ENCODE measurements at places on chromosomes 5 and 9.
A peak's percentile ranks its signal among the peaks of the same experiment; 100 is the strongest.

DNA sequence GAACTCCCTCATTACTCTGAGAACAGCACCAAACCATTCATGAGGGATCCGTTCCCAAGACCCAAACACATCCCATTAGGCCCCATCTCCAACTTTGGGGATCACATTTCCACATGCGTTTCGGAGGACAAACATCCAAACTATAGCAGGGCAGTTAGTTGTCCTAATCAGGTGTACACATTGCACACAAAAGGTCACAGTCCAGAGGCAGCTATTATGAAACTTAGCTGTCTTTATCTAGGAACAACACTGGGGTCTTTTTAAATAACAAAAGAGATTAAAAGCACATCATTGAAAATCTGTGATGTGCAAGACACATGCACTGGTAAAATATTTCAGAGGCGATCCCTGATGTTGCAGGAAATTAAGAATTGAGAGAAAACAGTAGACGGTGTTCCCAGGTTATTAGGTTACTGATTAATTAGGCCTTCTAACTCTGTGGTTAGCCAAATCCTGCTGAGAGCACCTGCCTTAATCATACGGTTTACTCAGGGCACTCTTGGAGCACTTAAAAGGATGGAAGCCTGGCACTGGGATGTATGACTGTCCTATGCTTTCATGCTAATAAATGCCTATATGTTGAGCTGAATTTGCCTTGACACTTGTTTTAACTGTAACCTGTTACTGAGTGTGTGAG lies 1574.5 kb upstream of the WWC1 start:
- DNase-seq, result no peak

GRCh38 chr9:109264877-109265587 lies 55.8 kb downstream of the EPB41L4B start:
- DNase-seq, result no peak

GRCh38 chr9:95127249-95128176 lies 190.0 kb downstream of the FANCC start:
- peak; percentile 44 for DNase-seq

GRCh38 chr9:130698514-130698913 lies 4.9 kb downstream of the EXOSC2 start:
- DNase-seq, result no peak

DNA sequence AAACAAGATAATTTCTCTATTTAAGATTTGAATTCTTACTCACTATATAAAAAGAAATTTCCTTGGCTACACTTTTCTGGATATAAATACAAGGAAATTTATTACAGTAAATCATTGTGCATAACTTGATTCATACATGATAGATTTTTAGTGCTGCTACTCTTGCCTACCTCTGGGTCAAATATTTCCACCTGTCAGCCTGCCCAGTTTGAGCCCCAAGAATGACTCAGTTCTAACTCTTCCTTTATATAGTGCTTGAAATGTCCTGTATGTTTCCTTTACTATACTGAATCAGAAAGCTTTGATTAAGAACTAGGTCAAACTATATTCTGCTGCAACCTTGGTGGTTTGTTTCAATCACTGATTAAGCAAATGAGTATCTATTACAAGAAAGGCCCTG lies 147.4 kb upstream of the FTMT start:
- DNase-seq, result no peak

DNA sequence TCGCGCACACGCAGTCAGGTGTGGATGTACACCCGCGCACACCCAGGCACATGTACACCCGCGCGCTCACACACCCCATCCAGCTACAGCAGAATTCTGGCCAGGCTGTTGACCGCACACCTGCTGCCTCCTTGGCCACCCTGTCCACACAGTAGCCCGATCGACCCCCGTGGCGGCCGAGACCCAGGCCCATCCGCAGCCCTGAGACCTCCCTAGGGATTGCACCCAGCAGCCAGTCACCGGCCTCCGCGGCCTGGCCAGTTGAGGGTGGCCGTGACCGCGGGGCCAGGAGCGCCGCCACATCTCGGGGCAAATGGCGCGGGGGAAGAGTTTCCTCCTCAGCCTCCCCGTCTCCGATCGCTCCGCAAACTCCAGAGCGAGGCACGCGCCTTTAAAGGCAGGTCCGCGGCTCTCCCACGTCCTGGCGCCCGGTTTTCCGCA lies 774 bp upstream of the ADAMTS16 start:
- no peak for DNase-seq

GRCh38 chr5:122162100-122162638 lies 32.8 kb downstream of the ZNF474 start:
- no peak for DNase-seq

GRCh38 chr9:27528886-27529315 lies 713 bp downstream of the MOB3B start:
- DNase-seq, result peak; percentile 14

DNA sequence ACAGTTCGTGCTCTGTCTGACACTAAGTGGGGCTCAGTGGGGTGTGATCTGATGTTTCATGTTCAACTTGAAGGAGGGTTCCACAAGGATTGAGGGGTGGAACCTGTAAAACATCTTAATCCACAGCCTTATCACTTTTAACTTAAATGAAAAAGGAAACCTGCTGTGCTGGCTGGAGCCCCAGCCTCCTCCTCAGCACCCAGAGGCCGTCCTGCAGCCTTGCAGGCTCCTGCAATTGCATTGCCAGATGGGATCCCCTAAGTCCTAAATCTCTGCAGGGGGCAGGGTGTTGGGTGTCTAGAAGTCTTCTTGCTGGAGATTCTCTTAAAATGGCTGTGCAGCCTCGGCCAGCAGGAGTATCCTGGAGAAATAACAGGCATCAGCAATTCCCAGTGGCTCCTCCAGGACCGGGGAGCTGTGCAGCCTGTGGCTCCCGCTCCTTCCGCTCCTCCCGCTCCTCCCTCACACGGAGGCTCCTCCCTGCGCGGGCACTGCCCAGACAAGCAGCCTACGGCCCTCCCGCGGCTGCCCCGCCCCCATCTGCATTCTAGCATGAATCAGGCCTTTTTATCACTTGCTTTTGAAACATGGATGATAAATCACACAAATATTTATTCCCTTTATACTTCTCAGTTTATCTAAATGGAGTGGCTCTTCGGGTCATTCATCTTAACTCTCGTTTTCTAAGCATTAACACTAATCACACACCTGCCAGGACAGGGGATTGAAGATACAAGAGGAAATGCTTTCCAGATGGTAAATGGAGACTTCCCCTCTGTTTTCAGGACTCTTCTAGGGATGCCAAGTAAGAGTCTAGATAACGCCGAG lies 131.0 kb downstream of the ADAMTS16 start:
- no peak for DNase-seq

DNA sequence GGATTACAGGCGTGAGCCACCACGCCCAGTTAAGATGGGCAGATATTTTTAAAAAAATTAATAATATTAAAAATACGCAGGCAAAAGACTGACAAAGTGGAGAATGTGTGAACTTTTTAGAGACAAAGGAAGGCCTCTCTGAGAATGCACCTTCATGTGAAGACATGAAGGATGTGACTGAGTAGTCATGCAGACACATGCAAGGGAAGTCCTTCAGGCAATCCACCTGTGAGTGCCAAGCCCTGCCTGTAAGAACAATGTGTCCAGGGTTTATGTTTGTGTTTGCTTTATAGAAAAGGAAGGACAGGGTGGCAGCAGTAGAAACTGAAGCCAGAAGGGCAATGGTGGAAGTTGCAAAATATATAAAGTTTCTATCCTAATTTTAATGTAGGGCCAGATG lies 169.2 kb downstream of the EDIL3 start:
- no peak for DNase-seq

GRCh38 chr5:131147258-131147657 lies 17.8 kb downstream of the HINT1 start:
- no peak for DNase-seq

DNA sequence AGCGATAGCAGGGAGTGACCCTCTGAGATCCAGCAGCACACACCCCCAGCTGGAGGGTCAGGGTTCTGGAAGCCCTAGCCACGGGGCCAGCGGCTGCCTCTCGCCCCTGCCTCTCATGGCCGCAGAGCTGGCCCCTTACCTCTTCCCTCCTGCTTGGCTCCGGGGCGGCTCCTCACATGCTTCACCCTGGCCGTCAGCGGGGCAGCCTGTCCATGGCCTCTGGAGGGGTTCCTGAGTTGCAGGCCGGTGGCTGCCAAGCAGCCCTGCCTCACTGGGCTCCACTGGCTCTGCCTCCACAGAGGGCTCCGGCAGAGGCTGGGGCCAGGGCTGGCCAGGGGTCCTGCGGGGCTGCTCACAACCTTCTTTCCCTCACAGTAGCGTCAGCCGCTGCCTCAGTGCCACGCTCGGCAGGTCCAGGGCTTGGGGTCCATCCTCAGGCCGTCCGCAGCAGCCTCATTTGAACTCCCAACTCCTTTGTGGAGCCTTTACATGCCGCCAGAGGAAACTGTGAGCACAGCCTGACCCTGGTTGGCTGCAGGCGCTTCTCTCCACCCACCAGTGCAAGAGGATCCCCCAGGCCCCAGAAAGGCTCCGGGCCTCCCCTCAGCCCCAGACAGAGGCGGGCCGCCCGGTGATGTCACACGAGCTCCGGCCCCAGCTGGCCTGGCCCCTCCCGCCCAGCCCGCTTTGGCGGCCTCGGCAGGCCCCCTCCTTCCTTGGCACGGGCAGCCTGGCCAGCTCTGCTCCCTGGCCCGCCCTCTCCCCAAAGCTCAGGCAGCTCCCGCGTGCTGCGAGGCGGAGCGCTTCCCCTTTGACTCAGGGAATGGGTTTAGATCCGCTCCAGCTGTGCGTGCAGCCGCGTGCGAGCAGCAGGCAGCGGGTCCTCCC lies at the start of gene ANGPTL2:
TSS of gene ANGPTL2 (minus strand) at position 460 of the 888 bp plus-strand sequence. CDS start 13,904 bp downstream, outside the sequence.
- no peak for DNase-seq

DNA sequence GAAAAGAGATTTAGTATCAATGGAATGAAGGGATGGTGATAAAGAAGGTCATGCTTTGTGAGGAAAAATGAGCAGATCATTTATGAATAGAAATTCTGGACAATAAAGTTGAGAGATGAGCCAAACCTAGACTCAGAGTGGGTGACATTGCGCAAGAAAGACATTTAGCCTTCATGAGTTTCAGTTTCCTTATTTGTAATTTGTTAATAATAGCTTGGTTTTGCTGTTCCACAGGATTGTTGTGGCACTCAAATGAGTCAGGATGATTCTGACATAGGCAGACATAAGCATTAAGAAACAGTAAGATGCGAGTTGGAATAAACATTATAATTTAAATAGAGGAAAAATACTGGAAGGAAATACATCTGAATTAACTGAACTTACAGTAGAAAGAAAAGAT lies 34.8 kb downstream of the ITGA2 start:
- DNase-seq, result no peak

GRCh38 chr5:167489202-167489601 lies 802.2 kb upstream of the WWC1 start:
- DNase-seq, result no peak

DNA sequence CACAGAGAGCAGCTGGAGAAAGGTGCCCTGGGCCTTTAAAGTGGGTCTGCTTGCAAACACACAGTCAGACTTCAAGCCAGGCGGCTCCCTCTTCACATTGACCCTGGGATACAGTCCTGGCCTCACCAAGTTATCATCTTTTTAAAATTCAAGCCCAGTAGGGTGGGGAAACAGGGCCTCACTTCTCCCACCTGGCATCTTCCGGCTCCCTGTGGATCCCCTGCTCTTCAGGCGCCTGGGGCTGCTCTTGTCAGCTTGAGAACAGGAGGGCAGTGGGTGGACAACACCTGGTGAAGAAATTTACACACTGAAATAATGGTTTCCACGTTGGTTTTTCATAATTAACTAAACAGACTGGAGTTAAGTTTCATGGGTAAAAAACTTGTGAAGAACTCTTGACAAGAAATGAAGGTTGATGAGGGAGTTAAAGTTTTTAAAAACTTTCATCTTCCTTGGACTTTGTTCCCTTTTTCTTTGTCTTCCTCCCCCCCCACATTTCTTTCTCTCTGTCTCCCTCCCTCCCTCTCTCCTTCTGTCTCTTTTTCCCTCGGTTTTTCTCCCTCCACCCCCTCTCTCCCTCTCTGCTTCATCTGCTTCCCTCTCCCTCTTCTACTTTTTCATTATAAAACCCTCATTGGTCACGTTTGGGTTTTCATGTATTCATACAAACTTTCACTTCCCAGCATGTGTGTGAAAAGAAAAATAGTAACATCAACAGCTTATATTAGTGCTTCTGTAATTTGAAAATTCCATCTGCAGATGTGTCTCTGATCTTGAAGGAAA lies 219.6 kb downstream of the DMRT2 start:
- DNase-seq, result no peak

DNA sequence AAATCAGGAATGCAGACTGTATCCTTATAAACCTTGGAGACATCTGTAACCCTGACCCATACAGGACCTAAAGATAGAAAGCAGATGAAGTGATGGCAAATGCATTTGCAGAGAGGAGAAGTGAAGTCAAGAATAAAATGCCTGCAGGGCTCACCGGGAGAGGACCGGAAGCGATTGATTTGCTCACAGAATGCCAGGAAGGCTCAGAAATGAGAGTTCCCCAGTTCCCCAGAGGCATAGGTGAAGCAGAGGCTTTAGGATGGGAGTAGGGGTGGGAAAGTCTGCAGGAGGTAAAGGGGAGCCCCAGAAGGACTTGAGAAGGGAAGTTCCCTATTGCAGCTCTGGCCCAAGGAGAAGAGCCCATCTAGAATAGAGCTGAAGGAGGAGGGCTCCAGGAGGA lies 63.9 kb upstream of the TNFAIP8 start:
- DNase-seq, result no peak

DNA sequence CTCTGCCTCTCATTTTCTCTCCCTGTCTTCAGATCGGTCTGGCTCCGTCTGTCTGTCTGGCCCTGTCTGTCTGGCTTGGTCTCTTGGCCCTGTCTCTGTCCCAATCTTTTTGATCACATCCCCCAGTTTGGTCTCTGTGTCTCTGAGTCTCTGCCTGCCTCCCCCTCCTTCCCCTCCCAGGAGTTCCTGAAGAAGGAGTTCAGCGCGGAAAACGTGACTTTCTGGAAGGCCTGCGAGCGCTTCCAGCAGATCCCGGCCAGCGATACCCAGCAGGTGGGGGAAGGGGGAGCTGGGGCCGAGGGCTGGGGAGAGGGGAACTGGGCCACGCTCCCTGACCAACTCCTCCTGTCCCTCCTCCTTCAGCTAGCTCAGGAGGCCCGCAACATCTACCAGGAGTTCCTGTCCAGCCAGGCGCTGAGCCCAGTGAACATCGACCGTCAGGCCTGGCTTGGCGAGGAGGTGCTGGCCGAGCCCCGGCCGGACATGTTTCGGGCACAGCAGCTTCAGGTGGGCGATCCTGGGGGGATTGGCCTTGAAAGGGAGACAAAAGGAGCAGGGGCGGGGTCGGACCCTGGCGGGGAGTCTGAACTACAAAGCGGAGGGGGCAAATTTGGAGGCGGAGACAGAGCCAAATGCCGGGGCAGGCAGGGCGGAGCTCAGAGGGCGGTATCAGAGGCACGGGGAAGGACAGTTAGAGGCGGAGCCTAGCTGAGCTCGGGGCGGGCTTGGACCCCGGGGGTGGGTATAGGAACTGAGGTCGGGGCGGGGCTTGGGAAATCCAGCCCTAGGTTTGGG lies 9.0 kb downstream of the RGS14 start:
- no peak for DNase-seq

GRCh38 chr5:55063220-55063863 lies 39.1 kb upstream of the GZMA start:
- no peak for DNase-seq
